ENCODE measurements at places on chromosomes 6 and 20.

- DNase-seq, result no peak
Observed at GRCh38 chr20:57877131-57877824, 167.5 kb upstream of the PMEPA1 start.

- DNase-seq, result no peak
Observed at GRCh38 chr6:36544228-36544627, 3.1 kb downstream of the STK38 start.

GRCh38 chr6:41171908-41172307, 9.0 kb upstream of the TREM2 start:
- no peak for DNase-seq

DNA sequence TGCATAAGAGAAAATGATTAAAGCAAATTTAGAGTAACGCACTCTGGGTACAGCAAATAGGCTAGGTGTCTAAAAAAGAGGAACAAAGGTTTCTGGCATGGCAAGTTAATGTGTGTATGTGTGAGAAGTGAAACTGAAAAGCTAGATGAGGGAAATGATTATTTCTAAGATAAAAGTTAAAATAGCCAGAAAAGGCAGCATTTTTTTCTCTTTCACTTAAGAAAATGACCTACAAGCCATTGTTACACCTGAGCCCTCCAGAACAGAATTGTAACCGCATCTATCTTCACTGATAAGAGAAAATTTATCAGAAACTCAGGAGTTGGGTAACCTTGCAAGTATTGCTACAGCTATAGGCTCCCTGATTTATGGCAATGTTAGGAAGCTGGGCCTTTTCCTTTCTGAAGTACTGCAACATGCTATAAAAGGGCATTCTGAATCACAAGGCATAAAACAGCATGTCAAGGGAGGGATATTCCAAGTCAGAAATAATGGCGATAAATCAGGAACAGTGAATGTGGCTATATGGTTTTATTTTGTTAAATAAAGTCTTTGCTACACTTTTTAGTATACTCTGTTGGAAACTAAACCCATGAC, 395.3 kb downstream of the TBC1D32 start:
- no peak for DNase-seq

GRCh38 chr6:31580807-31581433, 1.3 kb downstream of the LTB start:
- DNase-seq, result peak; percentile 61

DNA sequence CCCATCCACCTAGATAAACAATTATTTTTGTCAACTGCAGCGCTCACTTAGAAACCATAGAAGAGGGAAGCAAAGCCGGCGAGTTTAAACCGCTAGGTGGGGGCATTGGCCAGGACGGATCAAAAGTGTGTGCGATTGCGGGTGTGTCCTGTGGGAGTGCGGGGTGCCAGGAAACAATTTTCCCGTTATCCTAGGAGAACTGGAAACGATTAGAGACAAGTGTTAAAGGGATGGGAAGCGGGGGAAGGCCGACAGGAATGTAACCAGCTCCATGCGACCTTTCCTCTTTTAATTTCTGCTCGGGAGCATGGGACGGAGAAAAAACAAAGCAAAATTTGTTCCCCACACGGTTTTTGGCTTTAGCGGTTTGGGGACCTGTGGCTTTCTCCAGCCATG, 2.8 kb upstream of the HTR1B start:
- peak; percentile 22 for DNase-seq

Measured in SHP77 treated with DMSO at 0.1 percent for 48 hours (cell line).